ENCODE measurements at places on chromosomes 1 and 21.

GRCh38 chr1:211285196-211285595 is 26.0 kb downstream of the RCOR3 start:
- DNase-seq: no peak

GRCh38 chr1:203990118-203990517 is 82.8 kb upstream of the SOX13 start:
- no peak for DNase-seq

DNA sequence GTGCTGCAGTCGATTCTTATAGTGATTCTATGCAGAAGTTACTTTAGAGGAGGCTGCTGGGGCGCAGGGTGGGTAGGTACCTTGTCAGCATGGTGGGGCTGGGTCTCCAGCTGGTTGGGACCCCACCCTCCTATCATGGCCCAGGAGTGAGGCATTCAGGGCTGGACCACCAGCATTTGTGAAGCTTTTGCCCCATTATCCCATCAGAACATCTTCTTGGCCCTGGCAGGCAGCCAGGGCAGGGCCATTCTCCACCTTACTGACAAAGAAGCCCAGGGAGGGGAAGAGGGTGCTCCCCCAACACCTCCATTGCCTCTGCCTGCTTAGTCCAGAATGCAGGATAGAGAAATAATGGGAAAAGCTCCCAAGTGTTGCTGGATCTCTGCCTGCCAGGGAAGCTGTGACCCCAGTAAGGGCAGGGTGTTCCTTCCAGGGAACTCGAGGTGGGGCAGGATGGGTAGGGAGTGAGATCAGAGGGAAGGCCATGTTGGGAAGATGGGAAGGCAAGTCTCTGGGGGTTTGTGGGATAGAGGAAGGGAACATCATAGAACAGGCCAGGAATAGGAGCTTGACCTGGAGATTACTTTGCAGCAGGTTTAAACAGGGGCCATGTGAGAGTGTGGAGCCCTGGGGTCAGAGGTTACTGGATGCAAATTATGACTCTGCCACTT is 16.2 kb upstream of the SLC2A1 start:
- DNase-seq: no peak

DNA sequence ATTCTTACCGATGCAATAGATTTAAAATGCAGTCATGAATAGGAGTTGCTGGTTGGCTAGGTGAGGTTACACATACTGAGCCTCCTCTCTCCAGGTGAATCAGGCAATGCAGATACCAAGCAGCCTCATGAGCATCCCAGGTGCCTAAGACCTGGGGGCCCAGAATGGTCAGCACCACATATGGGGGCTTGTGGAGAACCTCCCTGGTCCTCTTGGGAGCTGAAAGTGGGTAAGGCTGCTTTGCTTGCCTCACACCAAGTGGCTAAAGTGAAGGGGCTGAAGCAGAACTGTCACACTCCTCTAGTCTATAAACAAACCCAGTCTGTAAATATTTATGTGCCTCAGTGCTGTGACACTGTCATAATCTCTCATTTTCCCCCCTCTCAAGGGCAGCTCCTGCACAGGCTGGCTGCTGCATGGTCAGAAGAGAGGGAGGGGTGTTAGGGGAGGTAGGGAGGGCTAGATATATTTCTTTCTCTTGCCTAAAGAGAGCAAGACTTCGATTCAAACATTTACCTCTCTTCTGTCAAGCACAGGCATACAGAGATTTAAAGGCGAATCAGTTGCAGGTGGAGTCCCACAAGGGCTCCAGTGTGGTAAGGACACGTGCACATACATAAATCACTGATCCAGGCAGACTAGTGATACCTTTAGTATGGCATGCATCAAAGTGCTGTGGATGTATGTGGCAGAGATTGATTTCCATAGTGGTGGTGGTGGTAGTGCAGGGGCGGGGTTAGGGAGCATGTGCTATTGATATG is 157.9 kb upstream of the TNR start:
- DNase-seq: no peak

GRCh38 chr21:31052489-31053142 is 14.3 kb upstream of the KRTAP19-8 start:
- no peak for DNase-seq

DNA sequence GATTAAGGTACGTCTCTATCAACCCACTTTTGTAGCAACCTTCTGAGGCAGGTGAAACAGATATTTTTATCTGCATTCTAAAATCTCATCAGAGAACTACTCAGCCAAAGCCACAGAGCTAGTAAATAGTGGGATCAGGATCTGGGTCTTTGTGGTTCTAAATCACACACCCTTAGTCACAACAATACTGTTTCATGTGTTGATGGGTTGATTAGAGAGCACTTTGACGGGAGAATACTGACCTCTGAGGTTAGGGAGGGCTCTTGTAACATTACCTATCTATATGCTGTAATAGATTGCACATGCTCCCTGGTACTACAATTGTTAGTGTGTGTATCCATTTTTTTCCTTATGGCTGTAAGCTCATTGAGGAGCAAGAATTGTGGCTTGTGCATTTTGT is 45.5 kb upstream of the CCDC190 start:
- DNase-seq: no peak

GRCh38 chr1:60895252-60895651 is 187.1 kb upstream of the NFIA start:
- no peak for DNase-seq

DNA sequence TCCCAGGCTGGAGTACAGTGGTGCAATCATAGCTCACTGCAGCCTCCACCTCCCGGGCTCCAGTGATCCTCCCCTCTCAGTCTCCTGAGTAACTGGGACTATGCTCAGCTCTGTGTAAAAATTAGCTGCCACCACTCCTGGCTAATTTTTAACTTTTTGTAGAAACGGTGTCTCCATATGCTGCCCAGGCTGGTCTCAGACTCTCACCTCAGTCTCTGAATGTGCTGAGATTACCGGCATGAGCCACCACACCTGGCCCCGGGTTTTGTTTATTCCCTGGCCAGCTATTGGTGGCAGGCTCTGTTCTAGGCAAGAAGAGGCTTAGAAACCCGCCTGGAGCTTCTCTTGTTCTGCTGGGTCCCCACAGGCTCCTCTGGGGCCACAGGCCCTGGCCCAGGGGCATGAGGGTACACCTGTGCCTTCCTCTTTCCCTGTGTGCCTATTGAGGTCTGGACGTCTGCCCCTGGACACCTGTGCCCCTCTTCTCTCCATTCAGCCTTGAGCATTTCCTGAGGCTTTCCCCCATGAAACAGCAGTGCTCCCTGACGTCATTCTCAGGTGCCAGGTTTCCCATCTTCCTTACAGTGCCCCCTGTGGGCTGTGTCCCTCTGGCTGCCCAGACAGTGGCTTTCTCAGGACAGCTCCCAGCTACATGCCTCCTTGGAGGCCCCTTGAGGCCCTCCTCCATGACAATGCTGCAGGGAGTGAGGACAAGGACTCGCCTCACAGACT is 57.5 kb downstream of the PCP4 start:
- DNase-seq: no peak

GRCh38 chr1:234823191-234824176 is 213.5 kb upstream of the IRF2BP2 start:
- DNase-seq: no peak
